Subcutaneous preadipocyte (primary cell): ENCODE measurements at places on chromosomes 6 and 20. TPM values are rescaled to one million over a fixed set of nuclear protein-coding genes. Genes with fewer than 3 reads are reported as not detected.

Gene OR2B6
- not detected in 2 replicates for total RNA-seq

Gene PRDM1
- 0.78 and 1.1 TPM in 2 replicates for total RNA-seq

Gene RBL1
- 8.8 and 21.3 TPM in 2 replicates for total RNA-seq

Gene ADGRF4
- not detected in 2 replicates for total RNA-seq

Gene MRPL2
- total RNA-seq, result 26.6 and 30.9 TPM in 2 replicates

Gene SCRT2
- not detected in 2 replicates for total RNA-seq

Gene TMEM74B
- not detected in 2 replicates for total RNA-seq

Gene ABHD16B
- not detected in 2 replicates for total RNA-seq

Gene DEFB113
- total RNA-seq, result not detected in 2 replicates

Gene OLIG3
- total RNA-seq, result not detected in 2 replicates

Gene SNHG17
- total RNA-seq, result 8.1 and 16.2 TPM in 2 replicates
